ENCODE measurements at places on chromosomes 2 and 18.

GRCh38 chr18:69890558-69890957, 57.1 kb downstream of the CD226 start:
- DNase-seq = no peak

DNA sequence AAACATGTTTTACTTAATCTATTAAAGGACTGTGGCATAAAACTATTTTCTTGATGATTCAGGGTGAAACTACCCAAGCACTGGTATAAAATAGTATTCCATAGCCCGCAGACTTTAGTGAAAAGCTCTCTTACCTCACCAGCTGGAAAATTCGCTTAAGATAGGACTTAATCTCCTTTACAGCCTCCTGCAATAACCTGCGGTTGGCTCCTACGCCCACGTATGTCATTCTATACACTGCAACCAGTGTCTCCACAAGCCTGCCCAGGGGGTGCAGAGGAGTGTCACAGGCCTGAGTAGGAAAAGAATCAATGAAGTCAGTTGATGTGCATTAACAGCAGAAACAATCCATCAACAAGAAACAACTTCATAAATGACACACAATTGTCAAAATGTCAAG, 11.3 kb upstream of the MPP4 start:
- no peak for DNase-seq

GRCh38 chr2:204748286-204748685, 203.0 kb downstream of the PARD3B start:
- DNase-seq = no peak

- DNase-seq = no peak
Measured at GRCh38 chr18:48885266-48885923, 65.4 kb downstream of the SMAD7 start.

GRCh38 chr2:17302281-17302680, 216.0 kb downstream of the RAD51AP2 start:
- DNase-seq = no peak

- DNase-seq = no peak
Measured at GRCh38 chr2:211756266-211756665, 782.3 kb downstream of the ERBB4 start.

GRCh38 chr2:239275044-239275685, 125.7 kb downstream of the HDAC4 start:
- peak; percentile 81 for DNase-seq

DNA sequence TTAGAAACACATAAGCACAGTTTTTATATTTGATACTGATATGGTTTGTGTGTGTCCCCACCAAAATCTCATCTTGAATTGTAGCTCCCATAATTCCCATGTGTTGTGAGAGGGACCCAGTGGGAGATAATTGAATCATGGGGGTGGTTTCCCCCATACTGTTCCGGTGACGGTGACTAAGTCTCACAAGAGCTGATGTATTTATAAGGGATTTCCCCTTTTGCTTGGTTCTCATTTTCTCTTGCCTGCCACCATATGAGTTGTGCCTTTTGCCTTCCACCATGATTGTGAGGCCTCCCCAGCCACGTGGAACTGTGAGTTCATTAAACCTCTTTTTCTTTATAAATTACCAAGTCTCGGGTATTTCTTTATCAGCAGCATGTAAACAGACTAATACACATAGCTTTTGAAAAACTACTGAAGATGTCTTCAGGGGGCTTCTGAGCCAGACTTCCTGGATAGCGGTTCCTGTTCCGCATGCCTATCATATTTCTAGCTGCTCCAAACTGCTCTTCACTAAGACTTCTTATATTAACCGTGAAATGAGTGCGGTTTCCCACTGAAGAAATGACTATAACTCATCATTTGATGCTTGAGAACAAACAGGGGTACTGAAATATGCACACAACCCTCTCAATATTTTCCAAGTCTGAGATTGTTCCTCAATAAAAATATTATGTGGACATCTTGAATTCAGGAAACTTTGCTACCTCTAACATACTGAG, 75.8 kb downstream of the SPHKAP start:
- DNase-seq = no peak

GRCh38 chr2:240429872-240430491, 5.5 kb upstream of the GPC1 start:
- DNase-seq = no peak

GRCh38 chr2:148810081-148810480, 64.9 kb upstream of the KIF5C start:
- DNase-seq = no peak

DNA sequence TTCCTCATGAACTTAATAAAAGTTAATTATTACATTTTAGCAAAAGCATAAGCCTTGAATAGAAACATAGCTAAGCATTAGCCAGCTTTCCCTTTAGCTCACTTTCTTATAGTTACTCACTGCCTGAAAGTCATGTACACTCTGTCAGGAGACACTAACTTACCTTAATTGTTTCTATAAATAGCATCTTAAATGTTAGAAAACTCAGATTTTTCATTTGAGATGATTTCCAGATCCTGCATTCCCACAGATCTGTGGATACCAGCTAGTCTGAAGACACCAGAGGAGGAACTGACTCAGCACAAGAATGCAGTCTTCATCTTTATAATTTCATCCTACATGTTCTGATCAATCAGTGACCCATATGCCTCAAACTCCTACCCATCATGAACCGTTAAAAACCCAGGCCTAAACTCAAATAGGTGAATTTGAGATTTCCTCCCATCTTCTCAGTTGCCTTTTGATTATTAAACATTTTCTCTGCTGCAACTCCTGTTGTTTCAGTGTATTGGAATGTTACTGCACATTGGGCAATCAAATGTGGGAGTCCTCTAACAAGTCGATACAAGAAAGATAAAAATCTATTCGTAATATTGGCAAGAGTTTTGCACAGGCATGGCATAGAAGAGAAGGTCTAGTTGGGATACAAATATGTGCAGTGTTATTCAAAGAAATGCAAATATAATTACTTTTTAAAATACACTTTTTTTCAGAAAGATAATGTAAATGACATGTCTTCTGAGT, 857.4 kb upstream of the CDH2 start:
- no peak for DNase-seq

DNA sequence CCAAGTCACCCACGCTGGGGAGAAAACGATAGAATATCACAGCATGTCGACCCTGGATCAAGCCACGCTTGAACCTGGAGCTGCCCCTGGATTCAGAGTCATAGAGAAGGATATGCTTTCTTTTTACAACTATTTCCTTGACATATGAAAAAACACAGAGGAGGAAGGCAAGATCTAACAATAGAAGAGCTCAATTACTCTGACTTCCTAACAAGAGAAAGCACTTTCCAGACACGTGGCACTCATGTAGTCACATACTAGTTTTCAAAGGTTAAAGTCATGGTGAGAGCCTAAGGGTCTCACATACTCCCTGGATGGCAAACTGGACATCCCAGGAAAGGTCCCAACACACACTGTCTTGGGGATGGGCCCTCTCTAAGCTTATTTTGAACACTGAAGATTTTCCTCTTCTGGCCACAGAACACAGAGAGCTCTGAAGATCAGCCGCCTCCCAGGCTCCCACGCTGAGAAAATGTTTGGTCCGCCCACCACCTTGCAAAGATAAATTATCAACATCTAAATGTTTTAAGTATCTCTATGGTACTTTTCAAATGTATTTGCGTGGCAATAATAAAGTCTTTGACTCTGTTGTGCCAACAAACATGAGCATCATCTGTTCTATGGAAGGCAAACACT, 4.9 kb downstream of the PXDN start:
- no peak for DNase-seq

- DNase-seq = no peak
Measured at GRCh38 chr18:8133888-8134287, 475.3 kb upstream of the RAB12 start.

GRCh38 chr2:98241592-98241991, 104.7 kb upstream of the CNGA3 start:
- DNase-seq = no peak

- DNase-seq = peak; percentile 33
Measured at GRCh38 chr18:76374330-76375281, 120.4 kb downstream of the ZNF516 start.

DNA sequence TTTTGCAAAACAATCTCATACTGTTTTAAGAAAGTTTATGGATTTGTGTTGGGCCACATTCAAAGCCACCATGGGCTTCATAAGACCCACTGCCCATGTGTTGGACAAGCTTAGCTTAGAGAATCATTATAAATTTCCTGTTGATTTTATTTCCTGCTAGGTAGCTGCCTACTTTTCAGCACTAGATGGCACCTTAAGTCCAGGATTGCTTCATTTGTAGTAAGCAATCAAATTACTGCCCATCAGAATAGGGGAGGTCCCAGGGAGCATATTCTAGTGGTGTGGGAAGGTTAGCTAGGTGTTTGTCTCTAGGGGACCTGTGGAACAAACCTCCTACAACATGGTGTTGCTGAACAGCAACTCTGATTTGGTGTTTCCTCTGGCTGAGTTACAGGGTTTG, 11.0 kb upstream of the DCDC2C start:
- no peak for DNase-seq

GRCh38 chr2:10221976-10222870, 80.5 kb upstream of the HPCAL1 start:
- no peak for DNase-seq

GRCh38 chr2:205543937-205544702, 138.2 kb upstream of the NRP2 start:
- no peak for DNase-seq

DNA sequence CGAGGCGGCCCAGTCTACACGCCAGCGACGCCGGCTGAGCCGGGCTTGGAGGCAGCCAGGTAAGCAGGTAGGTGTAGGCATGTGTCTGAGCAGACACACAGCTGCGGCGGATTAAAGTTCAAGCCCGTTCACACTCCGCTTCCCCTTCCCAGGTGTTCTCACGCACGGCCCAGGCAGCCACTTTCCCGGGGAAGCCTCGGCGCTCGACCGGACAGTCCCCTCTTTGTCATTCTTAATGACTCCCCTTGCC, 367 bp downstream of the TGFA start:
- DNase-seq = no peak

DNA sequence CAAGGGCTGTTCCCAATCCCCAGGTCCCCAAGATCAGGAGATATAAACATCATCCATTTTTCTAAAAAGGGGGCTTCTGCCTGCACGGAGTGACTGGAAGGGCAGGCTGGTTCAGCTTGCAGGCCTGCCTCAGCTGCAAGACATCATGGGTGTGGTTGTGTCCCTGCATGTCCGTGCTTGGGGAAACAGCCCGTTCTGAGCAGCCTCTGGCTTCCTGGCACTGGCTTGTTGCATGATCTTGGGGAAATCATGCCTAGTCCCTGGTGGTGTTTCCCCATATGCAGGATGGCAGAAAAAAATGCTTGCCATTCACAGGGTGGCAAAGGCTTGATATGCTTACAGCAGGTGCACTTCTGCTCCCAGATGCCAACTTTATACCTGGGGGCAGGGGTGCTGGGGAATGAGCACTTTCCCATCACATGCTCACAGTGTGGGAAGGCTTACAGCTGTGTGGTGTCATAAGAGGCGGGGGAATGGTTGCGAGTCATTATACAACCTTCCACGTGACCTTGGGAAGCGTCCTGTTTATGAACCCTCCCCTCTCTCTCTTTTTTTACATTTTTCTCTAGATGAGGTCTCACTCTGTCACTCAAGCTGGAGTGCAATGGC, 7.2 kb downstream of the PCARE start:
- DNase-seq = no peak

DNA sequence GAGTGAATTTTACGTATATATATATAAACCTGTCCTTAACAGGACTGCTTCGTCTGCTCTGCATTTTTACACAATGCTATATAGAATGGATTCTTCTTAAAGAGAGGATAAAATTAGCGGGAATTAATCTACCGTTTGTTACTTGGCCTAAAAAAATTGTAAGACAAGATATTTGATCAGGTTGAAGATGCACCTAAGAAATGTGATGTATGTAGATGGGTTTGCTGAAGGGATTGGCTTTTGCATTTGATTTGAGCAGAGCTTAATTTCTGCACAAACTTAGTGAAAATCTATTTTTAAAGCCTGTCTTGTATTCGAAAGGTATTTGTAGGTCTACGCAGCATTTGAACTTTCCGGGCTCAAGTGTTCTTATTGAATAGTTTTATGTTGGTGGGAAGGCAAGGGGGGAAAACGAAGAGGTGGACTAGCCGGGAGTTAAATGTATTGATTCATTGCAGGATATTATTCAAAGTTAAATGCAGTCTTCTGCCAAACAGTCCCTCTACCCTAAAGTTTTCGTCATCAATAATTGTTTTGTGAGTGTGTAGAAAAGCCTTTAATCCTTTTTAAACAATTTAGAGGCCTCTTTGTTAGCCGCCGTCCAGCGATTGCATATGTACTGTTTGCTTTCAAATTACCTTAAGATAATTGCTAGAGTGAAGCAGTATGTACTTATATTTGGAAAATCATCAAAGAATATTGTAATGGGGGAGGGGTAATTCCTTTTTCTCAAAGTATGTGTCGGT, 1.2 kb downstream of the PPP1CB start:
- DNase-seq = no peak

DNA sequence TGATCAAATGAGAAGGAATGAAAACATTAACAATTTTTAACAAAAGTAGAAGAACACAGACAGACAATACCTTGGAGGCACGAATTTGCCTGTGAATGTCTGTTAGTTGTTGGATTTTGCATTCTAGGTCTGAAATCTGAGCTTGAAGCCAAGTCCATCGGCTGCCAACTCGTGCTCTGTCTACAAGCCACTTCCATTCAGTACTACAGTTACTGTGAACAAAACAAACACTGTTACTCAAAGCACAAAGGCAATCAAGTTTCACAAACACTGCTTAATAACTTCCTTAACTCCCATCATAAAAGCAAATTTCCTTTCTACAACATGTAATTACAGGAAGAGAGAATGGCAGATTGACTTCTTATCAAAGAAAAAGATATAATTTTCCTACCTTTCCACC, 42.2 kb downstream of the KANSL1L start:
- no peak for DNase-seq

DNA sequence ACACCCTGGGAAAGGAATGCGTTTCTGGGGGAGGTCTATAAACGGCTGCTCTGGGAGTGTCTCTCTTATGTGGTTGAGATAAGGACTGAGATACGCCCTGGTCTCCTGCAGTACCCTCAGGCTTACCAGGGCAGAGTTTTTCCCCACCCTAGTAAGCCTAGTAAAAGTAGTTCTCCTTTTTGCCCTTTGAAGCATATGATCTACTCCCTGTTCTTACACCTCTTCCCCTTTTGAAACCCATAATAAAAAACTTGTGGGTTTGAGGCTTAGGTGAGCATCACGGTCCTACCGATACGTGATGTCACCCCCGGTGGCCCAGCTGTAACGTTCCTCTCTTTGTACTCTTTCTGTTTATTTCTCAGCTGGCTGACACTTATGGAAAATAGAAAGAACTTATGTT, 97.4 kb downstream of the FSIP2 start:
- DNase-seq = no peak

GRCh38 chr2:69345434-69345833, 41.6 kb downstream of the GFPT1 start:
- DNase-seq = no peak

DNA sequence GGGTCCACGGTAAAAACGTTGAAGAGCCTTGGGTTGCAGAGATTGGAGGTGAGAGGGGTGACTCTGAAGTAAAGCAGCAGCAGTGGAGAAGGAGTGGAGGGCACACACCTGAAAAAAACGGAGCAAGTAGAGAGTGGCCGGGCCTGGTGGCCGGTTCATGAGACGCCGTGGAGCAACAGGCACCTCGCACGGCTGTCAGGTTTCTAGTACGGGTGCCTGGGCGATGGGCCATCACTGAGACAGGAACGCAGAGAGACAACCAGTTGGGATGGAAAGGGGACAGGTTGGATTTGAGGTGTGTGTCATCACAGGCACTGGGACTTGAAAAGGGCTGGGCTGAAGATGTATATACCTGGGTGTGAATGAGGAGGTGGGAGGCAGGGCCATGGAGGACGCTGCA, 104.2 kb downstream of the MTCL1 start:
- DNase-seq = no peak

Data from stimulated activated CD4-positive, alpha-beta T cell treated with anti-CD3 and anti-CD28 coated beads, Interleukin-15, amount 100 ng/mL, for 48 hours (primary cell).